Thymus (tissue), 14 donors: ENCODE measurements at places on chromosomes 3 and 15. TPM values are rescaled to one million over a fixed set of nuclear protein-coding genes. Genes with fewer than 3 reads are reported as not detected.
A peak's percentile ranks its signal among the peaks of the same experiment; 100 is the strongest.

DNA sequence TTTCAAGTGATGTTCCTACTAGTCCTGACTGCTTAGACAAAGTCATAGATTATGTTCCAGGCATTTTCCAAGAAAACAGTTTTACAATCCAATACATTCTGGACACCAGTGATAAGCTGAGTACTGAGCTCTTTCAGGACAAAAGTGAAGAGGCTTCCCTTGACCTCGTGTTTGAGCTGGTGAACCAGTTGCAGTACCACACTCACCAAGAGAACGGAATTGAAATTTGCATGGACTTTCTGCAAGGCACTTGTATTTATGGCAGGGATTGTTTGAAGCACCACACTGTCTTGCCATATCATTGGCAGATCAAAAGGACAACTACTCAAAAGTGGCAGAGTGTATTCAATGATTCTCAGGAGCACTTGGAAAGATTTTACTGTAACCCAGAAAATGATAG lies 3.8 kb downstream of the TIPARP start:
- no peaks in the 10 kb centered on the region for H3K27me3 ChIP-seq
- no peak for DNase-seq
- H3K27ac ChIP-seq, result no peak overlapping the region
- peaks cover 13% of the 10 kb centered on the region for H3K4me1 ChIP-seq
- no peak overlapping the region for H3K4me3 ChIP-seq

DNA sequence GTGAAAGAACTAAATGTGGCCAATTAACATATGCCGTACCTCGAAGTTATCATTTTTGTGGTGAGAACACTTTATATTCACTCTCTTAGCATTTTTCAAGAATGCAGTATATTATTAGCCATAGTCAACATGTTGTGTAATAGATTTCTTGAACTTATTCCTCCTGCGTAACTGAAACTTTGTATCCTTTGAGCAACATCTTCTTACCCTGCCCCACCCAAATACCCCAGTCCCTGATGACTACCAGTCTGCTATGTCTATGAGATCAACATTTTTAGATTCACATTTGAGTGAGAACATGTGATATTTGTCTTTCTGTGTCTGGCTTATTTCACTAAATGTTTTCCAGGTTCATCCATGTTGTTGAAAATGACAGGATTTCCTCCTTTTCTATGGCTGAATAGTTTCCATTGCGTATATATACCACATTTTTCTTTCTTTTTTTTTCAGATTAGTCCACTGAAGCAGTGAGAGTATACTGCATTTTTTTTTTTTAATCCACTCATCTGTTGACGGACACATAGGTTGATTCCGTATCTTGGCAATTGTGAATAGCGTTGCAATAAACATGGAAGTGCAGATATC lies 12.7 kb upstream of the KBTBD8 start:
- no peaks in the 10 kb centered on the region for H3K4me1 ChIP-seq
- no peak overlapping the region for H3K27ac ChIP-seq
- H3K36me3 ChIP-seq, result no peaks in the 10 kb centered on the region
- no peaks in the 10 kb centered on the region for H3K27me3 ChIP-seq

DNA sequence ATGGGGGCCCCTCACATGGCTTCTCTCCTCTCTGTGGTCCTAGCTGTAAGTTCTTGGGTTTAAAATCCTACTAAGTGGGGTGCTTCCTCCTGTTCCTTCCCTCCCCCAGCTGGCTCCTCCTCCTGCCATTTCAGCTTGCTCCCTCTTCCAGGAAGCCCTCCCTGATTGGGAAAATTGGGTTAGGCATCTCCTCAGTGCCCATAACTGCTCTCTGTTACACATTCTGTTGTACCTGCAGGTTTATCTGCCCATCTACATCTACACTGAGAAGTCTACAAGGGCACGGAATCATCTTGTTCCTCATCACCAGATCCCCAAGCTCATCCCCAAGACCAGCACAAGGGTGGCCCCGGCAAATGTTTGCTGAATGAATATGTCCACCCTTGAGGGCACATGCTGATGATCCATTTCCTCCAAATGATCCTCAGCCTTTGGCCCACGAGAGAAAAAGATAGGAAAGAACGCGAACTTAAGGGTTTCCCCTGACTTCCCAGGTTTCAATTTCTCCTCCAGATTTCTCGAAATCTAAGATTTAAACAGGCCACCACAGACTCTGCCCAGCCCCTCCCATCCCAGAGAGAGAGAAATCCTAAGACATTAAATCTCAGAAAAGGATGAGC lies 3.9 kb downstream of the SEMA7A start:
- peaks cover 89% of the 10 kb centered on the region for H3K4me1 ChIP-seq
- no peak overlapping the region for H3K4me3 ChIP-seq
- no peak overlapping the region for H3K27ac ChIP-seq
- DNase-seq, result no peak
- H3K36me3 ChIP-seq, result peaks cover 39% of the 10 kb centered on the region

DNA sequence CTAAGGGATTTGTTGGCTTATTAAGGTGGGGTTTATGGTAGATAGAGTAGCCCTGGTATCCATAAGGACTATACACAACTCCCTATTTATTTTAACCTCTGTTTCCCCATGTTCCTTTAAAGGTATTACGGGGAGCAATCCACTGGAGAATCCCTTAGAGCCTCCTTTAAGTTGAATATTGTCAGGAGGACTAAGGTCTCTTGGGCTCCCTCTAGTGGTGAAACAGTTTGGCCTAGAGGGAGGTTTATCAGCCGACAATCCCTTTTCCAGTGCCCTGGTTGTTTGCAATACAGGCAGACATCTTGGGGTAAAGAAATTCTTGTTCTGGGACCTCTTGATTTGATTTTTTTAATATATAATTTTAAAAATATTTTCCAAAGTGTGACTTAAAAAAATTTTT lies 12.9 kb downstream of the OPA1 start:
- H3K4me1 ChIP-seq, result no peaks in the 10 kb centered on the region
- DNase-seq, result peak; percentile 65
- no peak overlapping the region for H3K4me3 ChIP-seq
- peaks cover 5% of the 10 kb centered on the region for H3K36me3 ChIP-seq
- no peak overlapping the region for H3K27ac ChIP-seq
- no peaks in the 10 kb centered on the region for H3K27me3 ChIP-seq

Gene CDC25A
- 0.71 TPM for polyA plus RNA-seq

Gene RASL12
- 6.8 TPM for polyA plus RNA-seq

Gene ZNF80
- polyA plus RNA-seq, result 0.23 TPM

- no peak overlapping the region for H3K27ac ChIP-seq
- peaks cover 10% of the 10 kb centered on the region for H3K4me1 ChIP-seq
- DNase-seq, result no peak
- peaks cover 25% of the 10 kb centered on the region for H3K36me3 ChIP-seq
Observed at GRCh38 chr15:99727330-99727729, 5.9 kb downstream of the LYSMD4 start.

Gene KCNMB3
- 3.6 TPM for polyA plus RNA-seq

DNA sequence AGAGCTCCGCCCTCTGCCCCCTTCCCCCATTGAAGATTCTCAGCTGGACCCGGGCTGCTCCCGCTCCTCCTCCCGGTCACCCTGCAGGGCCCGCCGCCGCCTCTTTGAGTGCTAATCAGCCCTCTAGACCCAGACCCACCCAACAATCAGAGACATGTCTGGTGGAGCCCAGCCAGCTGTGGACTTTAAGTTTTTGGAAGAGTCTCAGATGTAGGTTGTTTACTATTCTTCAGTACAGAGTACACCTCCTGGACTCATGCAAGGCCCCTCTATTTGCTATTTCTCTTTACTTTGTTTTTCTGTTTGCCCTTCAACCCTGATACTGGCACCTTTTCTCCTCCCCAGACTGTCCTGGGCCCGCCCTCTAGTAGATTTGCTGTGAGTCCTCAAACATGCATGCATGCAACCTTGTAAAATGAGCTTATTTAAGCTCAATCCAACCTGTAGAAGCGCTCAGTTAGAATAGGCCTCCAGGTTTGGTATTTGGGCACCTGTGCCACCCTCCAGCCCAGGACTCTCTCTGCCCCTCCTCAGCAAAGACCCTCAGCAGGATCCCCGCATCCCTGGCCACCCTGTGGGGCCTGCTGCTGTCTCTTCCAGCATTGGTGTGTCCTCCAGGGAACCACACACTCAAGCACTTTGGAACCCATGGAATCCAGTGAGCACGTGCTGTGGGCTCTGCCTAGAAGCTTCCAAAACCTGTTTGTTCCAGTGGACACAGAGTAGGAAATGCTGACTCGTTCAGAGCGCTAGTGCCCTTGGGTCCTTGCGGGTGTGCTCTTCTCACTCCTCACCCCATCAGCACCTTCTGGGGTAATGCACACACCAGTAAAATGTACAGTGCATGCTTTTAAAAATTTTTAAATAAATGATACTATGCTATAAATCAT lies 4.6 kb downstream of the PRR23E start:
- no peak for DNase-seq
- no peak overlapping the region for H3K27ac ChIP-seq
- no peaks in the 10 kb centered on the region for H3K36me3 ChIP-seq
- H3K4me3 ChIP-seq, result no peak overlapping the region

Gene GUCA1C
- polyA plus RNA-seq, result 0.11 TPM

DNA sequence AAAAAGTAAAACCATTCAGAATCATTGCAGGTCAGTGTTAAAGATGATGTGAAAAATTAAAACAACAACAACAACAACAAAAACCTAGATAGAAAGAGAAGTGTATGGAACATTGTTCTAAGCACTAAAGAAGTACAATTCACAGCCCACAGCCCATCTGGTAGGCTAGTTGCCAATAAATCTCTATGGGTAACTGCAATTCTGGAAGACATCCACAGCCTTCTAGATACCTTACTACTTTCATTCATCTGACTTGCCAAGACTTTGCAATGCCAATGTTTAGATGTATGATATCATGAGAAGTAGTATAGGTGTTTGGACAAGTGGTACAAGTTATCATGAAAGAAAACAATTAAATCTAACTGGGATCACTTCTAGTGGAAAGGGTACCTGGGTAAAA lies 198.6 kb downstream of the VGLL3 start:
- DNase-seq, result no peak
- H3K36me3 ChIP-seq, result no peaks in the 10 kb centered on the region
- no peaks in the 10 kb centered on the region for H3K4me1 ChIP-seq
- H3K27ac ChIP-seq, result no peak overlapping the region
- H3K4me3 ChIP-seq, result no peak overlapping the region

GRCh38 chr3:104536715-104537114 lies 830.0 kb upstream of the ALCAM start:
- H3K4me1 ChIP-seq, result no peaks in the 10 kb centered on the region
- H3K27ac ChIP-seq, result no peak overlapping the region
- no peaks in the 10 kb centered on the region for H3K36me3 ChIP-seq
- no peaks in the 10 kb centered on the region for H3K27me3 ChIP-seq

Gene ATP13A4
- 4.3 TPM for polyA plus RNA-seq
